ENCODE measurements at places on chromosomes 2 and 18.

DNA sequence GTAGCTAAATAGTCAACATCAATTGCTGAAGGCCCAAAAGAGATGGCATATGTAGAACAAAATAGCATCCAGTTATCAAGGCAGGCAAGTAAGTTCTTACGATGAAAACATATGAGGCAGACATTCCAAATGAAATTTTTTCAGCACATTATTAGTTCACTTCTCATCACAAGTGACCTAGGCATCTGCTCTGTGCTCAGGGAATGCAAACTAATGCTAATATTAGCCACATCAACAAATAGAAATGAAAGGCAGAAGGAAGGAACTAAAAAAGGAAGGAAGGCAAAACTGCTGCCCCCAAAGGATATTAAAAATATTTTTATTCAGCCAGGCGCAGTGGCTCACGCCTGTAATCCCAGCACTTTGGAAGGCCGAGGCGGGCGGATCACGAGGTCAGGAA lies 51.2 kb upstream of the ROCK1 start:
- no peak for DNase-seq

- DNase-seq = no peak
Observed at GRCh38 chr18:79622004-79622403, 57.6 kb upstream of the CTDP1 start.

- no peak for DNase-seq
Observed at GRCh38 chr2:1631292-1632001, 112.9 kb downstream of the PXDN start.

- no peak for DNase-seq
Observed at GRCh38 chr2:213148572-213149261, 2.7 kb downstream of the IKZF2 start.

- DNase-seq = no peak
Observed at GRCh38 chr2:143679617-143680016, 550.4 kb downstream of the ARHGAP15 start.

DNA sequence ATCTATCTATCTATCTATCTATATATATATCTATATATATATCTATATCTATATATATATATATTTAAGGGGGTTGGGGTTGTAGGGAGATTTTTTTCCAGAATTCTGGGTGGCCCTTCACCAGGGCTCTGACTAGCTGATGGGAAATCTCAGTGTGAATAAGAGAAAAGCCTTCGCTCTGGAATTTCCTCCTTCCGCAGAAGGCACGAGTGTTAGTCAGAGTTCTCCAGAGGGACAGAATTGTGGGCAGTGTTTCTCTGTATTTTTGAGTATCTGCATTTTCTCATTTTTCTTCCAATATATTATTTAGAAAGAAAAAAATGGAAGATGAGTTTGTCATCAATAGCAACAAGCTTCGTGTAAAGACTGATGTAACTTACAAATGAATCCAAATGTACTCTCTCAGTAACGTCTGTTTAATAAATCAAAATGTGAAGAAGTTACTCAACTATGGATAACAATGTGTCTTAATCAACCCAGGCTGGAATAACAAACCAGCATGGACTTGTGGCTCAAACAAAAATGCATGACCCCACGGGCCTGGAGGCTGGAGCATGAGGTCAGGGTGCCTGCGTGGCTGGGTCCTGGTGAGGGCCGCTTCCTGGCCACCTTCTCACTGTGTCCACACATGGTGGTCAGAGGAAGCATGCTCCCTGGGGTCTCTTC lies 10.6 kb upstream of the SNTG2 start:
- no peak for DNase-seq

- DNase-seq = no peak
Observed at GRCh38 chr18:66638856-66639629, 35.2 kb upstream of the CDH19 start.

DNA sequence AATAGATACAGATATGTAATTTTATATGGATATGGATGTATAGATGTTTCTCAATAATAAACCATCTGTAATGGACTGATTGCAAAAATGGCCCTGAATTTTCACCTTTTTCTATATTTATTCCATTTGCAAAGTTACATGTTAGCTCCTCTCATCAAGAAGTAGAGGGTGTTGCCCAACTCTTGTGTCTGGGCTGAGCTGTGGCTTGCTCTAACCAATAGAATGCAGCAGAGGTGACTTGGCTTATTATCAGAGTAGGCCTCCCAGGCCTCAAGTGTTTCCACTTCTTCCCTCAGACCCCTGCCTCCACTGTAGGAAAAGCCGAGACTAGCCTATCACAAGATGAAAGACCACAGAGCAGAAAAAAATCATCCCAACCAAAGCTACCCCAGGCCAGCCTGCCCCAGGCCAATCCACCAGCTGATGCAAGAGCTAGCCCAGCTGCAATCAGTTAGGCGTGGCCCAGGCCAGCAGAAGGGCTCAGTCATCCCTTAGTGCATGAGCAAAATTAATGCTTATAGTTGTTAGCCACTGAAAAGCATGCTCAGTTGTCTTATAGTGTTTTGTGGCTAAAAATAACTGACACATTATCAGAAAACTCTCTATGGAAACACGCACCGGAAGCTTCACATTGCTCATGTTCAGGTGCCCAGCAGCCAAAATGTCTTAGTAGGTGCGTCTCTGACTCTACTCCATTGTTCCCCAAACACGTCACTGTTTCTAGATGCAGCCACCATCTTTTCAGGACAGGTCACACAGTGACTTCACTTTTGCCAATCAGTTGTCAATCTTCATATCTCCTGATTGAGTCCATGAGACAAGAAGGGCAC lies 464.0 kb downstream of the FBXO15 start:
- no peak for DNase-seq

GRCh38 chr2:179331061-179331460 lies 66.4 kb upstream of the SESTD1 start:
- no peak for DNase-seq

GRCh38 chr2:230162981-230163380 lies 56.8 kb downstream of the SP110 start:
- no peak for DNase-seq

GRCh38 chr2:20611077-20611843 lies 39.6 kb downstream of the HS1BP3 start:
- no peak for DNase-seq

DNA sequence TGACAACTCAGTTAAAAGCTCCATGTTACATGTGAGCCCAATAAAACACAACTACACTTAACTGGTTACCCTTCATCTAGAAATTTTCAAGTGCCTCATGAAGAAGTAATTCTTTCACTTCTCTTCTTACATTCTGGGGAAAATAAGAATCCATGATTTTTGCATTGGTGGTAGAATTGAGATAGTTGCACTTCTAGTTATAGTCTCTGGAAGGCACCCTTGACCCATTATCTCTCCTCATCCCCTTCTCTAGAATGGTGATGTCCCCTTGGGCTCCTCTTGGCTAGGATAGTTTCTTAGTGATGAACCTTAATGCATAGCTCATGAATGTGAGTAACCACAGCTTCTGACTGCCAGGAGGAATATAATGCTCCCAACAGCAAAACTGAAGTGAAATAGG lies 3.6 kb downstream of the LGALSL start:
- DNase-seq = no peak

GRCh38 chr2:109447776-109448175 lies 166.0 kb downstream of the SEPTIN10 start:
- DNase-seq = no peak

- DNase-seq = no peak
Observed at GRCh38 chr18:21759836-21760235, 19.2 kb downstream of the MIB1 start.

GRCh38 chr2:207895274-207895860 lies 125.7 kb upstream of the FZD5 start:
- no peak for DNase-seq

- no peak for DNase-seq
Observed at GRCh38 chr2:28528206-28528605, 32.3 kb downstream of the PLB1 start.

- no peak for DNase-seq
Observed at GRCh38 chr2:235324324-235324723, 169.5 kb upstream of the AGAP1 start.

GRCh38 chr2:200861617-200862155 lies 2.8 kb downstream of the CLK1 start:
- DNase-seq = no peak

- no peak for DNase-seq
Observed at GRCh38 chr2:48343571-48344440, 186.1 kb upstream of the STON1 start.

- DNase-seq = no peak
Observed at GRCh38 chr2:161426455-161426921, 10.4 kb downstream of the TBR1 start.

DNA sequence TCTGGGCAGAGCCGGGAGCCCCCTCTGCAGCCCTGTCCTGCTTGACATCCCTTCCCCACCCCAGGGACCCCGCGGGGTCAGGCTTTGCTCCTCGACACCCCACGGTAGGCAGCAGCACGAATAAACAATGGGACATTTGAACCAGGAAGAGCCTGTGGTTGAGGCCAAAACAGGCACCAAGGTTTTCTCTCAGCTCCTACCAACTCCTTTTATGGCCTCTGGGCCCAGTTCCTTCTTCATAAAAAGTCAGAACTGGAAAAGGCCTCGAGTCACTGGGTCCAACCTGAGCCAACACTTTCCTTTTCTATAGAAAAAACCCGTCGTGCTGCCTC lies 20.6 kb downstream of the TEX44 start:
- DNase-seq = no peak

- no peak for DNase-seq
Observed at GRCh38 chr2:17057109-17058017, 391.7 kb upstream of the CYRIA start.

- DNase-seq = no peak
Observed at GRCh38 chr2:195473862-195474261, 183.2 kb upstream of the SLC39A10 start.

- DNase-seq = no peak
Observed at GRCh38 chr2:239765911-239766310, 259.2 kb downstream of the NDUFA10 start.

- DNase-seq = no peak
Observed at GRCh38 chr2:66082581-66082980, 352.3 kb upstream of the MEIS1 start.

DNA sequence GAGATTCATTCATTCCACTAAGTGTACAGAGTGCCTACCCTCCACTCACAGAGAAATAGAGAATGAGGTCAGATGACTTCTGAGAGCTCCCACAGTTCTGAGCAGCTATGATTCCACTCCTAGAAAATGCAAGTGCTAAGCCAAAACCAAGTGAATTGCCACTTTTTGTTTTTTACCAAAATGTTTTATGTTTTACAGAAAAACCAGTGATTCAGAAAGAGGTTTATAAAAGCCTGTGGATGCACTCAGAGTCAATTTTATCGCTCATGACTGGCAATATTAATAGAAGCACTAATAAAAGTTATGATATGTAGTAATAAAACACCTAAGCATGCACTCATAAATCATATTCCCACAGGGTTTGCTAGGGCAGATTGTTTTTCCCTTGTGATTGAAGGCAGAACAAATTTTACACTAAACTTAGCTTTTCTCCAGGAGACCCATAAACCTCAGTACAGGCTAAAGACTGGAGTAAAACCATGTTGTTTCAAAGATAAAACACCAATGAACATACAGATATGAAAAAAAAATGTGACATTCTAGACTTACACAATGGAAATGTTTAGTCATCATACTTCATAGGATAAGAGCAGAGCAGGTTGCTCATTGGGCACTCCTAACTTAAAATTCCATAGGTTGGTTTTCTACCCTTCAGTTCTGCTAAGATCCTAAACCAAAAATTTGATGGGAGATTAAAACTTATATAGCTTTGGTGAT lies 67.5 kb downstream of the PDK1 start:
- DNase-seq = no peak

GRCh38 chr18:23144640-23145039 lies 9.4 kb downstream of the CABLES1 start:
- no peak for DNase-seq

- no peak for DNase-seq
Observed at GRCh38 chr18:49251451-49251850, 209.0 kb downstream of the DYM start.

GRCh38 chr18:57930476-57930875 lies 113.5 kb upstream of the NEDD4L start:
- no peak for DNase-seq

DNA sequence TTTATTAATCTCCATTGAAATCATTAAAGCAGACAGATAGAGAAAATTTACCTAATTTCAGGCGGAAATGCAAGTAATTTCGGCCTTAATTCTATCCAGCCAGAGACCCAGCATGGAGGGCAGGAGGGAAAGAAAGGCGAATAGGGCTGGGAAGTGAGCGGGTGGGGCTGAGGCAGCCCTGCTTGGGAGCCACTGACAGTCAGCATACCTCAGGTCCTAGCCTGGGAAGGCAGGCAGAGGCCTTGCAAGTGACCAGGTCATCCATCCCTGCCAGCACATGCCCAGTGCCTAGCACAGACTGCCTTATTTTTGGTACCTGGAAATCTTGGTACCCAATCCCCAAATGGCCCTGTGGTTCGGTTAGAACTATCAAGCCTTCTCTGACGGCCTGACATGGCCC lies 1.5 kb downstream of the GDF7 start:
- DNase-seq = no peak

DNA sequence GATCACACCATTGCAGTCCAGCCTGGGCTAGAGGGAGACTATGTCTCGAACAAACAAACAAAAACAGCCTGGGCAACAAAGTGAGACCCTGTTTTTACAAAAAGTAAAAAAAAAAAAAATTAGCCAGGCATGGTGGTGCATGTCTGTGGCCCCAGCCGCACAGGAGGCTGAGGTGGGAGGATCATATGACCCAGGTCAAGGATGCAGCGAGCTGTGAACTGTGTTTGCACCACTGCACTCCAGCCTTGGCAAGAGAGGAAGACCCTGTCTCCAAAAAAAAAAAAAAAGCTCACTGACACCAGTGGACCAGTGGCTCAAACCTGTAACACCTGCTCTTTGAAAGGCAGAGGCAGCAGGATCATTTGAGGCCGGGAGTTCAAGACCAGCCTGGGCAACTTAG lies 40.1 kb downstream of the UNC50 start:
- no peak for DNase-seq

GRCh38 chr2:152600051-152600657 lies 117.1 kb downstream of the PRPF40A start:
- DNase-seq = no peak

GRCh38 chr2:219562049-219563020 lies 9.0 kb downstream of the OBSL1 start:
- DNase-seq = no peak

DNA sequence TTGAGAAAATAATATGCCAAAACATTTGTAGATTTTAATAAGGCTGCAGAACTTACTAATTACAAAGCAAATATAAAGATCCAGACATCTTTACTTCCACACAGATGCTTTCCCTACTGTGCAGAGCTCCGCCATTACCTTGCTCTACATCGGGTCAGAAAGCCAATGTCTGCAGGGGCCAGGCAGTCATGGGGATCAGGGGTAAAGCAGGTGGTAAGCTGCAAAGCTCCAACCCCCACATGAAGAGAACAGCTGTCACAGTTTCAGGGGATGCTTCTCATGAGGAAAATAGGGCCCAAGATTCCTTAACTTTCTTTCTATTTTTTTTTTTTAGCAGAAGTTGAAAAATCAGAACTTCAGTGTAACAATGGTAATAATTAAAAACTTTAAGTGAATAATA lies 102.7 kb downstream of the DCC start:
- no peak for DNase-seq
